ENCODE measurements at places on chromosomes 12 and 14. TPM values are rescaled to one million over a fixed set of nuclear protein-coding genes. Genes with fewer than 3 reads are reported as not detected.

The LRTM2 gene
- total RNA-seq, result not detected

The KRT4 gene
- not detected for total RNA-seq

- no peak for ATAC-seq
Measured at GRCh38 chr14:36700651-36701050, 39.0 kb downstream of the PAX9 start.

DNA sequence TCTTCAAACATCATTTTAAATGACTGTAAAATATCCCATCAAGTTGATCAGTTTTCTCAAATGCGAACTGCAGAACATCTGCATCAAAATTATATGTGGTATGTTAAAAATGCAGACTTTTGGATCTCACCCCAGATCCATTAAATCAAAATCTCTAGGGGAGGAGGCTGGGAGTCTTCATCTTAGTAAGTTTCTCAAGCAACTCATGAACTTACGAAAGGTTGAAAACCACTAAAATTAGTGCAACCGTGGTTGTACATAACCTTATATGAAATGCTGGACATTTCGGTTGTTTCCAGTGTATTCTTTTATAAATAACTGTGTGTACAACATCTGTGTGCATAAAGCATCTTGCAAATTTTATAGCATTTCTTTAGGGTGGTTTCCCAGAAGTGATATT is 39.2 kb downstream of the ZFP36L1 start:
- ATAC-seq, result no peak

- ATAC-seq, result no peak
Measured at GRCh38 chr12:41835556-41835955, 309.1 kb downstream of the GXYLT1 start.

All from activated T-helper 17 cell treated with anti-CD3 and anti-CD28 coated beads, Interleukin-2, amount 50 U/mL, for 72 hours (primary cell).